ENCODE measurements at places on chromosomes 7 and 10.
A peak's percentile ranks its signal among the peaks of the same experiment; 100 is the strongest.

- DNase-seq, result no peak
Measured at GRCh38 chr7:37642028-37642540, 41.5 kb upstream of the GPR141 start.

- no peak for DNase-seq
Measured at GRCh38 chr10:18450298-18450697, 201.1 kb downstream of the NSUN6 start.

DNA sequence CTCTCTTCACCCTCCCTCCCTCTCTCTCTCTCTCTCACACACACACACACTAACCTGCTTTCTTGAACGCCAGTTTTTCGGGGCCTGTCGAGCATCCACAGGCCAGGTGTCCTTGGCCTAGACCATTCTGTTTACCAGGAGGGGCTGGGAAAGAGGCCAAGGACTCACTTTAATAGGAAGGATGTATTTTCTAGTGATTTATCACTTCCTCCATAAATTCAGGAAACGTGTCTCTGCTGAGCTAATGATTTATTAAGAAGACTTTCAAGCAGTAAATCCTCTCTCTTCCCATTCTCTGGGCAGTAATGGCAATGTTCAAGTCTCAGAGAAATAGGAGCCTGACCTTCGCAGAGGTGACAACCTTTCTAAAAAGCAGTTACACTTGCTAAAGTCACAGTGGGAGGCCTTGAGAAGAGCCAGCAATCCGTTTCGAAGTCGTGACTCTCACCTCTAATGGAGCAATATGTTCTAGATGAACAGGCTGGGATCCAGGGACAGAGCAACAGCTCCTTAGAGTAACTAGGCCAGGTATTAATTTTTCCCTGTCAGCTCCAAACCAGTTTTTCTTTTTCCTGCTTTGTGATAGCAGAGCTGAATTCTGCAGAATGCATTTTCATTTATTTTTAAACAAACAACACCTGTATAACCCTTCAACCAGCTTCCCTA is 1357.5 kb upstream of the SORCS1 start:
- DNase-seq, result no peak

DNA sequence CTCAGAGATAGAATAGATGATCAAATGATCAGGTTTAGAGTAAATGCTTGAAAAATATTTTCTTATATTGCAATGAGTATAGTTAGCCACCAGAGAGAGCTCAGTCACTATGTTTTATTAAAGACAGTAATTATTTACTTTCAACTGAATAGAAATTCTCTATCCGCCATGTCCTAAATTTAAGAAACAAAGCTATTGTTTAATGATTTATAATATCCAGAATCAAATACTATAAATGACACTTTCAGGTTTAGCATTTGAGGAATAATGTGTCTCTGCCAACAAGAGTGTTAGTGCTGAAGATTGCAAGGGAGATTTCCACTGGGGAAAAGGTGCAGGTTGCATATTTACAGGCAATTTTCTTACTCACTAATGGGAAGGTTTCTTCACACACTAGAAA is 184.7 kb downstream of the DGKB start:
- DNase-seq, result peak; percentile 6

GRCh38 chr10:129048513-129048912 is 418.5 kb upstream of the MGMT start:
- no peak for DNase-seq

GRCh38 chr10:66144016-66144415 is 781.8 kb upstream of the LRRTM3 start:
- DNase-seq, result peak; percentile 0

- DNase-seq, result peak; percentile 72
Measured at GRCh38 chr10:60423920-60424319, 34.2 kb upstream of the ANK3 start.

DNA sequence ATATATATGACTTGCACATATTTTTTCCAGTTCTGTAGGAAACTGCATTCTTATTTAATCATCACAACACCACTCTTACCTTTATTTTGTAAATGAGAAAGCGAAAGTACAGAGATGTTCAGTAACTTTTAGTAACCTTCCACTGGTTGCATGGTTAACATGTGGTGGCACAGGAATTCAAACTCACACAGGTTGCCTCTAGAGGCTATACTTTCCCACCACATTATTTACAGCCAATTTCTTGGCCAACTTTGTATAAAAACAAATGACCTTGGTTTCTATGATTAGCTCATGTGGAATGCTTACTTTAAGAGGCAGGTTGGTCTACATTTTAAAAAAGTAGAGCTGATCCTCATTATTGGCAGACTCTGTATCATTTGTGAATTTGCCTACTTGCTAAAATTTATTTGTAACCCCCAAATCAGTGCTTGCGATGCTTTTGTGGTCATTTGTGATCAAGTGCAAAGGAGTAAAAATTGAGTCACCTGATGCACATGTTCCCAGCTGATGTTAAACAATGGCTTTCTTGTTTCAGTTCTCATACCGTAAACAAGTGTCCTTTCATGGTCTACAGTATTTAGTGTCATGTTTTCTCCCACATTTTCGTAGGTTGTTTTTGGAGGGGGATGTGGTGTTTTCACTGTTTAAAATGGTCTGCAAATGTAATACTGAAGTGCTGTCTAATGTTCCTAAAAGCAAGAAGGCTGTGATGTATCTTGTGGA is 14.8 kb downstream of the BBS9 start:
- DNase-seq, result peak; percentile 9

DNA sequence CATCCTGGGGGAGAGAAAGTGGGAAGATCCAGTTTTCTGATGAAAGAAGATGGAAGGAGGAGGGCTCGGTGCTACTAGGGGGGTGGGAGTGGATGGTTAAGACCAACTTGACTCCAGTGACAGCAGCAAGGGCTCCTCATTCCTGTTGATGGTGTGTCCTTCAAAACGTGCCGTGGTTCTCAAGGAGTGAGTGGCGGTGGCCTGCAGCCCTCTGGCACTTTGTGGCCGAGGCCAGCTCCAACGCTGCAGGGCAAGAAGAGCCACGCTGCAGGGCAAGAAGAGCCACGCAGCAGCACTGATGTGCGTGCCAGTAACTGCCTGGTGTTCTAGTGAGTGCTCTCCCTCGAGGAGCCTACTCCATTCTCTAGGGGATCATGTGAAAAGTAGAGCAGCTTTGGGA is 72.1 kb downstream of the GRK5 start:
- DNase-seq, result no peak

- DNase-seq, result no peak
Measured at GRCh38 chr7:25087855-25088254, 37.2 kb downstream of the CYCS start.

DNA sequence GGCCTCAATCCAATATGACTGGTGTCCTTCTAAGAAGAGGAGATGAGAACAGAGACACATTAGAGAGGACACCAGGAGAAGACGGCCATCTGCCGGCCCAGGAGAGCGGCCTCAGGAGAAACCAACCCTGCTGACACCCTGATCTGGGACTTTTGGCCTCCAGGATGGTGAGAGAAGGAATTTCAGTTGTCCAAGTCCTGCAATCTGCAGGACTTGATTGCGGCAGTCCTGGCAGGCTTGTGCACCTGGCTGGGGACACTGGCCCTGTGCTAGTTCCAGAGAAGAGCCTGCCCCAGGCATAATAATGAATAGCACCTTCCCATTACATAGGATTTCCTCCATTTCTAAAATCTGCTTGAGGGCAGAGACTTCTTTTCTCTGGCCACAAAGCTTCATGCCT is 409.9 kb upstream of the SHH start:
- DNase-seq, result no peak

GRCh38 chr7:7921830-7922229 is 46.8 kb upstream of the GLCCI1 start:
- no peak for DNase-seq

GRCh38 chr10:129272866-129273650 is 194.0 kb upstream of the MGMT start:
- no peak for DNase-seq

DNA sequence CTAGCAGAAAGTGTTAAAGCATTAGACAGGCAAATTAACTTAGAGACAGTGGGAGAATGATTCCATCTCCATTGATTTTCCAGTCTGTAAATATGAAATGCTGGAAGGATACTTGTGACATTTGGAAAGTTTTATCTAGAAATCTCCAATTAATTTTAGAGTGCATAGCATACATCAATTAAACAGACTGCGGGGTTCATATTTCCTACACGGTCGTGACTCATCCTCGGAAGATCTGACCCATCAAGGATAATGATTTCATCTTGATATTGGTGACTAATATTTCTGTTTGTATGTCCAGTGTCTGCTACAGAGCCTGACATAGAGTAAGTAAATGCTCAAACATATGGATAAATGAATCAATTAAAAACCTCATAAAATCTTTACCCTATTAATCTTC is 474.9 kb downstream of the KCNMA1 start:
- DNase-seq, result peak; percentile 78

- no peak for DNase-seq
Measured at GRCh38 chr7:1204460-1205140, 28.1 kb upstream of the UNCX start.

GRCh38 chr7:87059525-87060287 is at the start of gene ELAPOR2:
Gene ELAPOR2 (minus strand): TSS chr7:87059654. CDS start chr7:87059513, 141 bp downstream.
- DNase-seq, result peak; percentile 55

DNA sequence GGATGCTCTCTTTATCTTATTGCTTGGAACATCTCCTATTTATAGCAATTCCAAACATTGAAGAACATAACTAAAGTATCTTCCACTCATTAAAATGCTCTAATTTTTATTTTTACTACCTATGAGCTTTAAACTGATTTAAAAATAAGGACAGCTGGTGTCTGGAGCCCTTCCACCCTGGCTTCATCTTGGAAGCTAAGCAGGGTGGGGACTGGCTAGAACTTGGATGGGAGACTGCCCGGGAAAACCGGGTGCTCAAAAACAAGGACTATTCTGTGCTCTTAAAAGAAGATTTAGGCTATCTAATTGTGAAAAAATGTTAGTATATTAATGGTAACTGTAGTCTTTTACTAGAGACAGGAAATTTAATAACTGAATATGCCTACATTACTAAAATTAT is 69.2 kb downstream of the ARMC3 start:
- DNase-seq, result no peak

GRCh38 chr7:120792861-120793130 is 65.1 kb downstream of the TSPAN12 start:
- DNase-seq, result no peak

DNA sequence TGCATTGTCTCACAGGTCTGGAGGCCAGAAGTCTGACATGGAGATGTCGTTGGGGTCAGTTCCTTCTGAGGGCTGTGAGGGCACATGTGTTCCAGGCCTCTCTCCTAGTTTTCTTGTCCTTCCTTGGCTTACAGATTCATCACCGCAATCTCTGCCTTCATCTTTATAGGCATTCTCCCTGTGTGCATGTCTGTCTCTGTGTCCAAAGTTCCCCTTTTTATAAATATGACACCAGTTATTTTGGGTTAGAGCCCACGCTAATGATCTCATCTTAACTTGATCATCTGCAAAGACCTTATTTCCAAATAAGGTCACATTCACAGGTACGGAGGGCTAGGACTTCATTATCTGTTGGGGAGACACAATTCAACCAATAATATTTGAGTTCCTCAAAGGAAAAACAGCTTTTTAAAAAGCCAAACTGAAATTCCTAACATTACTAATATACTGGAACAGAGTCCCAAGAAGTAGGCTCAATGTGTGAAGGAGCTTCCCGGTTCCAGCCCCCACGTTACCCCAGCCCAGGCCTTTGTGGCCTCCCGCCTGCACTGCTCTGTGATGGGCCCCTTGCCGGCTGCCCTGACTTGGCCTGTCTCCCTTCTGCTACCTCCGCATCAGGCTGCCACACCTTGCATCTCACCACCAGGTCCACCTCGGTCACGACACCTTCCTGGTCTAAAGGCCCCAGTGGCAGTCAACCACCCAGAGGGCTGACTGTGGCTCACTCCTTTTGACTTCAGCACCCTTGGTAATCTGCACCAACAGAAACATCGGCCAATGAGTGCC is 142.7 kb downstream of the KCNMA1 start:
- no peak for DNase-seq

DNA sequence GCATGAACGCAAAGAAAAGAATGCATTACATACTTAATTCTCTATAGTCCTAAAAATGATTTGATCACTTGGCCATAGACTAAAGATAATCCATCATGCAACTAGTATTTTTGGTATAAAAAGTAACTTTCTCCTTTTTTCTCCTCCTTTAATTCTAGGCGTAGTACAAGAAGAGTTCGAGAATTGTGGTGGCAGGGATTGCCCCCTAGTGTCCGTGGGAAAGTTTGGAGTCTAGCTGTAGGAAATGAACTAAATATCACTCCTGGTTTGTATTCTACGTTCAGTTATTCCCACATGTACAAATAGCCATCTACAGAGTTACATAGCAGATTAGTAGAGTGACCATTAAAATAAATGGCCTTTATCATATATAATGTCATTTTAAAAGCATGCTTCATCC is 45.5 kb upstream of the HELLS start:
- peak; percentile 17 for DNase-seq

DNA sequence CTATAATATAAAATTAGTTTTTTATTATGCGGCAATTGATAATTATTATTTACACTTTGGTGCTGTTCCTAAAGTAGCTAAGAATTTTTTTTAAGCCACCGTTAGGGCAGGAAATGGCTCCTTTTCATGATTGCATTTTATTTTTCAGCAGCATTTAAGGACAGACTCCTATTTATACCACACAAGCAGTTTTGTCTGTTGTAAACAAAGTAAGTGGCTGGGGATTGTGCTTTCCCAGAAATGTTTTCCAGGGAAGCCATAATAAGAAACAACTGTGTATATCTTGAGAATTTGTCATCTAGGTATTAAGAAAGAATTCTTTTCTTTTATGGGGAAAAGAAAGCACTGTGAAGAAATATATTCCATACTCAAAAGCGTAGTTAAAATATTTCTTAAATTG is 232.0 kb downstream of the VTI1A start:
- DNase-seq, result no peak

GRCh38 chr10:79159141-79159651 is 90.4 kb downstream of the ZMIZ1 start:
- peak; percentile 73 for DNase-seq

DNA sequence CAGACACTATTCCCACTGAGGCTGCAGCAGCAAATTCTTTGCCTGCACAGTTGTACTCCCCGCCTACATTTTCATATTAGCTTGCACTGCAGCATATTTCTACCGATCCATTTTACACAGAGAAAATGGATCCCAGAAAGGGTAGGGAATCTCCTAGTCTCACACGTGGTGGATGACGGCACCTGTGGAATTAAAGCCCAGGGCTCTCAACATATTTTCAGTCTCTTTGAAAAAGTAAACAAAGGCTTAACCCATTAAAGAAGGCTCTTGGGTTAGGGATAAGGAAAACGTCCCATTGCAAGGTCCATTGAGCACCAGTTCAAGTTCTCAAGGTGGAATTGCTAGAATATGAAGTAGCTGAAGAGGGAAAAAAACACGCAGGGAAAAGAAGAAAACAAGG is 49.4 kb upstream of the FOXI2 start:
- DNase-seq, result no peak

- no peak for DNase-seq
Measured at GRCh38 chr10:15843695-15844094, 16.6 kb downstream of the MINDY3 start.

- no peak for DNase-seq
Measured at GRCh38 chr7:82676777-82677463, 233.3 kb upstream of the CACNA2D1 start.

- no peak for DNase-seq
Measured at GRCh38 chr10:28113202-28113601, 114.3 kb upstream of the ODAD2 start.

All from fibroblast of skin of right biceps (primary cell).